ENCODE measurements at places on chromosomes 4 and X. TPM values are rescaled to one million over a fixed set of nuclear protein-coding genes. Genes with fewer than 3 reads are reported as not detected.

Gene GASK1B
- total RNA-seq, result 0.23 TPM

Gene SLIT2
- total RNA-seq, result 13.5 TPM

Gene TRAM1L1
- total RNA-seq, result 2.0 TPM

Gene SPANXD
- total RNA-seq, result not detected

Gene CXCL3
- total RNA-seq, result 3.5 TPM

DNA sequence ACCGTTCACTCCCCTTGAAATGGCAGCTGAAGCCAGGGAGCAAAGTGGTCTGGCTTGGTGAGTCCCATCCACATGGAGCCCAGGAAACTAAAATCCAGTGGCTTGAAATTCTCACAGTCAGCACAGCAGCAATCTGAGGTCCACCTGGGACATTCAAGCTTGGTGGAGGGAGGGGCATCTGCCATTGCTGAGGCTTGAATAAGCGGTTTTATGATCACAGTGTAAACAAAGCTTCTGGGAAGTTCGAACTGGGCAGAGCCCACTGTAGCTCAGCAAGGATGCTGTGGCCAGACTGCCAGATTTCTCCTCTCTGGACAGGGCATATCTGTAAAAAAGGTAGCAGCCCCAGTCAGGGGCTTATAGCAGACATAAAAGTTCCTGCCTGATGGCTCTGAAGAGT lies 15.5 kb upstream of the FAAH2 start:
- no peak overlapping the region for H3K27ac ChIP-seq
- no peaks in the 10 kb centered on the region for H3K4me1 ChIP-seq
- H3K27me3 ChIP-seq, result peaks cover 12% of the 10 kb centered on the region
- no peak for DNase-seq
- peaks cover 35% of the 10 kb centered on the region for H3K36me3 ChIP-seq
- no peak overlapping the region for H3K4me3 ChIP-seq
